ENCODE measurements at places on chromosomes 13 and 19. TPM values are rescaled to one million over a fixed set of nuclear protein-coding genes. Genes with fewer than 3 reads are reported as not detected.

GRCh38 chr13:21047087-21047486, 14.3 kb downstream of the LATS2 start:
- H3K27me3 ChIP-seq: no peaks in the 10 kb centered on the region
- H3K4me3 ChIP-seq: no peak overlapping the region
- no peak for DNase-seq
- peaks cover 28% of the 10 kb centered on the region for H3K4me1 ChIP-seq

- no peak overlapping the region for H3K4me3 ChIP-seq
- H3K4me1 ChIP-seq: no peaks in the 10 kb centered on the region
- no peaks in the 10 kb centered on the region for H3K27me3 ChIP-seq
- H3K36me3 ChIP-seq: no peaks in the 10 kb centered on the region
- no peak overlapping the region for H3K27ac ChIP-seq
These were observed 78.6 kb upstream of the MAB21L1 start for GRCh38 chr13:35554972-35555623.

- DNase-seq: peak; percentile 25
- H3K4me3 ChIP-seq: no peak overlapping the region
- peaks cover 6% of the 10 kb centered on the region for H3K4me1 ChIP-seq
- no peaks in the 10 kb centered on the region for H3K36me3 ChIP-seq
These were observed 18.0 kb upstream of the C1QTNF9B start for GRCh38 chr13:23915308-23915707.

DNA sequence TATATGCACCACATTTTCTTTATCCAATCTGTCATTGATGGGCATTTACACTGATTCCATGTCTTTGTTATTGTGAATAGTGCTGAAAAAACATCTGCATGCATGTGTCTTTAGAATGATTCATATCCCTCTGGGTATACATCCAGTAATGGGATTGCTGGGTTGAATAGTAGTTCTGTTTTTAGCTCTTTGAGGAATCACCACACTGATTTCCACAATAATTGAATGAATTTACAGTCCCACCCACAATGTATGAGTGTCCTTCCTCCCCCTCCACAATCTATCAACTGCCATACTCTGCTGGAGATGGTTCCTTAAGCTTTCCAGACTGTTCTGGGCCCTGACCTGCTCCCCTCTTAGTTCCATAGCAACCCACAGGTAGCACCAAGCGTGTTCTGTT, 667.0 kb downstream of the LIG4 start:
- H3K36me3 ChIP-seq: peaks cover 6% of the 10 kb centered on the region
- peak overlapping the region; percentile 35 for H3K27ac ChIP-seq
- H3K4me3 ChIP-seq: no peak overlapping the region
- H3K4me1 ChIP-seq: no peaks in the 10 kb centered on the region
- no peaks in the 10 kb centered on the region for H3K27me3 ChIP-seq

DNA sequence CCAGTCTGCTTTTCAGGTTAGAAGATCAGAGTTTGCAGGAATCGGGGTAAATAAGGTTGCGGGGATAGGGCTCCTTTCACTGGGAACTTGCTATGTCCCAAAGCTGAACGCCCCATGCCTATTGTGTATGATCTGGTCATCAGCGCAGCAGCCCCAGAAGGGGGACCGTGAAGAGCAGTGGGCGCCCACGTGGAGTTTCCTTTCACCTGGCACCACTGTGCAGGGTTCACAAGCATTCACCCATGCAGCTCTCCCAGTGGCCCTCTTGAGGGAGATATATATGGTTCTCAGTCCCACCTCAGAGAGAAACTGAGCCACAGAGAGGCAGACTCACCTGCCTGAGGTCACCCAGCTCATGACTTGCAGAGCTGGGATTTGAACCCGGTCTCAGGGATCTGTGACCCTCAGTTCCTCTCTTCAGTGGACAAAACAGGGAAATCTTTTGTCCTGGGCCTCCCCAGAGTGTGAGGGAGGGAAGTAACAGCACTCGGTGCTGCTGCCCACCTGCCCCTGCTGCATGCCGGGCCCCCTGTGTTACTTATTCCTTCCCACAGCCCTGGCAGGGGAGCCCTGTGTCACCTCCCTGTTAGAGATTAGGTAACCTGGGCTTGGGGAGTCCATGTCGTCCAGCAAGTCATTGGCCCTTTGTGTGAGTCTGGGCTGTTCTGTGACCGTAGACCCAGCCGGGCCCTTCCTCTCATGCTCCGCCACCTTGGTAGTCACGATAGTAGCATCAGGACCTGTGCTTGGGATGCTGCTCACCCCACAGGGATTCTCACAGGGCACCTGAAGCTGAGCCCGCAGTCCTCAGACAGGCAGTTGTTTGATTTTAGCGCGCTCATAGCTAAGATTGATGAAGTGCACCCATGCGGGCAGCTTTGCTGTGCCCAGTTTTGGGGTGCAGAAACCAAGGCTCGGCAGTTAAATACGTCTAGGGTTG, 27.9 kb downstream of the PPP5C start:
- H3K27ac ChIP-seq: no peak overlapping the region
- DNase-seq: no peak
- peaks cover 47% of the 10 kb centered on the region for H3K4me1 ChIP-seq
- H3K27me3 ChIP-seq: no peaks in the 10 kb centered on the region
- H3K4me3 ChIP-seq: no peak overlapping the region

- H3K4me3 ChIP-seq: no peak overlapping the region
- peaks cover 36% of the 10 kb centered on the region for H3K27me3 ChIP-seq
- no peaks in the 10 kb centered on the region for H3K4me1 ChIP-seq
- H3K36me3 ChIP-seq: no peaks in the 10 kb centered on the region
- H3K27ac ChIP-seq: no peak overlapping the region
These were observed 61.0 kb downstream of the NHLRC3 start for GRCh38 chr13:39099231-39099630.

GRCh38 chr13:26021516-26021915, 30.3 kb downstream of the SHISA2 start:
- H3K4me3 ChIP-seq: no peak overlapping the region
- peak; percentile 71 for DNase-seq
- H3K4me1 ChIP-seq: peaks cover 54% of the 10 kb centered on the region
- H3K27me3 ChIP-seq: no peaks in the 10 kb centered on the region
- peak overlapping the region; percentile 37 for H3K27ac ChIP-seq
- no peaks in the 10 kb centered on the region for H3K36me3 ChIP-seq

- H3K27ac ChIP-seq: no peak overlapping the region
- no peaks in the 10 kb centered on the region for H3K36me3 ChIP-seq
- no peak overlapping the region for H3K4me3 ChIP-seq
- H3K27me3 ChIP-seq: no peaks in the 10 kb centered on the region
- no peaks in the 10 kb centered on the region for H3K4me1 ChIP-seq
- DNase-seq: no peak
These were observed 6.6 kb downstream of the ZSCAN18 start for GRCh38 chr19:58091251-58091995.

- H3K4me3 ChIP-seq: no peak overlapping the region
- no peaks in the 10 kb centered on the region for H3K36me3 ChIP-seq
- no peak overlapping the region for H3K27ac ChIP-seq
- no peaks in the 10 kb centered on the region for H3K4me1 ChIP-seq
- no peak for DNase-seq
- H3K27me3 ChIP-seq: no peaks in the 10 kb centered on the region
These were observed 90.3 kb upstream of the SOX1 start for GRCh38 chr13:111976474-111977178.

GRCh38 chr13:39810091-39810877, 154.8 kb downstream of the COG6 start:
- H3K36me3 ChIP-seq: no peaks in the 10 kb centered on the region
- H3K4me1 ChIP-seq: peaks cover 5% of the 10 kb centered on the region
- DNase-seq: peak; percentile 29
- no peaks in the 10 kb centered on the region for H3K27me3 ChIP-seq
- H3K4me3 ChIP-seq: no peak overlapping the region

- H3K27me3 ChIP-seq: no peaks in the 10 kb centered on the region
- H3K36me3 ChIP-seq: peaks cover 50% of the 10 kb centered on the region
These were observed 610 bp downstream of the ZNF791 start for GRCh38 chr19:12611361-12611699.

DNA sequence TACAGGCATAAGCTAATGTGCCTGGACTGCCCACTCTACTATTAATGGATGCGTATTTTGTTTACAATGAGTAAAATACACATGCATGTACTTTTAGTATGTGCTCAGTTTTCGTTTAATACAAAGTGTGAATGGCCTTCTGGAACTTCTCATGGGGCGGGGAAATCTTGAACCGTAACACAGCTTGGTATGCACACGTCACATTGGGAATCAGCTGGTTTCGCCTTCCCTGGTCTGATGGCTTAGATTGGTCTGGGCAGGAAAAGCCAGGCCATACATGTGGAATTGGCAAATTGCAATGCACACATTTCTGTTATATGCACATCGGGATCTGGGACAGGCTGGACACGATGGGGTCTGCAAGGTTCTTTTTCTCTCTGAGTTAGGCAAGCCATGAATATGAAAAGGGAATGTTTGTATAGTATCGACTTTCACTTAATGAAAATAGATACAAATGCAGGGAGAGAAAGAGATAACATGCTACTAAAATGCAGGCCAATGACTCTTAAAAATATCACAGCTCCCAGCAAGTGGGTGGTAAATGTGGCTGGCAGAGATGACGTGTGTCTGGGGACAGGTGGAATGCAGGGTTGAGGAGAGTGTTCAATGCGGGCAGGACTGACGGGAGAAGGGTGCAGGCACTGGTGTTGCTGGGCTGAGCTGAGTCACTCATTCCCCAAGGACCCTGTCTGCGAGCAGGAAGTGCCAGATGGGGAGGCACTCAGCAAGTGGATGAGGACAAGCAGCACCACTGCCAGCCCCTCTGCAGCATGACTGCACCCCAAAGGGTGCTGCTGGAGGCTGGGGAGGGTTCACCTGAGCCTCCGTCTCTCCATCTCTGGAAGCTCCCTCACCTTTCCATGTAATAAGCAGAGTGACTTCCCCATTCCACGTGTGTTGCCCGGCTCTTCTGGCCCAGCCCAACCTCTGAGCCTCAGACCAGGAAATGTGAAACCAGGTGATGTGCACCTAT, 204.0 kb upstream of the GPR12 start:
- H3K4me1 ChIP-seq: no peaks in the 10 kb centered on the region
- no peak overlapping the region for H3K27ac ChIP-seq
- no peak overlapping the region for H3K4me3 ChIP-seq
- peaks cover 33% of the 10 kb centered on the region for H3K27me3 ChIP-seq

- H3K36me3 ChIP-seq: peaks cover 80% of the 10 kb centered on the region
- H3K4me3 ChIP-seq: no peak overlapping the region
- peaks cover 11% of the 10 kb centered on the region for H3K4me1 ChIP-seq
These were observed 29.2 kb downstream of the SUGP2 start for GRCh38 chr19:19004144-19004543.

DNA sequence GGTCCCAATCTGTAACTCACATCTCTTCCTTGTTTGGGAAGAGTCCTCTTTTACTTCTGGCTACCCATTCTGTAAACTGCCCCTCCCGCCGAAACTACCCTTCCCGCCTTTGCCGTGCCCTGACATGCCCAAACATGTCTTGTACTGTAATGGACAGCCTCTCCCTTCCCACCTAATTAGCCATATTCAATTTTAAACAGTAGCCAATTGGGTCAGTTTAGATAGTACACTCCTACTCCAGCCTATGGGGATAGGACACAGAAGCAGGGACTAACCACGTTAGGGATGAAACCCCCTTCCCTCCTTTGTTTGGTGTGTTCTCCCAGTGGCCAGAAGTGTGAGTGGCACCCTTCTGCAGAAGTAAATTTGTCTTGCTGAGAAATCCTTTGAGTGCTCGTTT, 34.2 kb downstream of the SACS start:
- H3K36me3 ChIP-seq: no peaks in the 10 kb centered on the region
- peak overlapping the region; percentile 86 for H3K27ac ChIP-seq
- no peaks in the 10 kb centered on the region for H3K27me3 ChIP-seq
- H3K4me1 ChIP-seq: peaks cover 7% of the 10 kb centered on the region
- peak; percentile 36 for DNase-seq

GRCh38 chr13:44649104-44649428, 72.9 kb upstream of the TSC22D1 start:
- no peaks in the 10 kb centered on the region for H3K27me3 ChIP-seq
- H3K4me1 ChIP-seq: no peaks in the 10 kb centered on the region
- H3K36me3 ChIP-seq: no peaks in the 10 kb centered on the region
- DNase-seq: no peak

- no peak overlapping the region for H3K4me3 ChIP-seq
- H3K4me1 ChIP-seq: no peaks in the 10 kb centered on the region
- DNase-seq: no peak
- H3K27me3 ChIP-seq: no peaks in the 10 kb centered on the region
These were observed 242.4 kb upstream of the TMTC4 start for GRCh38 chr13:100917011-100917410.

DNA sequence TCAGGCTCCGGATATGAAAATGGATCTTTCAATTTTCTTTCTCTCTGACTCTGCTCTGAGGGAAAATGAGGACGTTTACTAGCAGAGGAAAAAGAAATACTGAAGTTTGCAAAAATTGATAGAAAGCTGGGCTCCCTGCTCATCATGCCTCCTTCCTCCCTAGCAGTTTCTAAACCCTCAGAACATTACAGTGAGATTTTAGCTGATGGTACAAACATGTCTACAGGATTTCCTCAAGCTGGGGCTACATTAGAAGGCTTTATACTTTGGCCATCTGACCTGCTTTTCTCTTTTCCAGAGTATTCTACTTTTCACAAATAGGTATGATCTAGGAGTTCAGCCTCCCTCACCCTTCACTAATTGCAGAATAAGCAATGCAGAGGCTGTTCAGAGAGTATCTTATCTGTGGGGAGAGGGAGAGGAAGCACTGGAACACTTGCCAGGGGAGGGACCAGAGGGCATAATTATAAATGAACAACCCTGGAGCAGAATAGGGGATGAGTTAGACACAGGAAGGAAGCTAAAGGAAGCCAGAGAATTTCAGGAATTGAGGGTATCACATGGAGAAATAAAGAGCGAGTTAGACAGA, 30.0 kb downstream of the CEACAM1 start:
- H3K27ac ChIP-seq: no peak overlapping the region
- H3K4me1 ChIP-seq: no peaks in the 10 kb centered on the region
- DNase-seq: no peak
- H3K36me3 ChIP-seq: no peaks in the 10 kb centered on the region
- no peaks in the 10 kb centered on the region for H3K27me3 ChIP-seq

- H3K4me3 ChIP-seq: no peak overlapping the region
- DNase-seq: no peak
- no peaks in the 10 kb centered on the region for H3K27me3 ChIP-seq
- no peaks in the 10 kb centered on the region for H3K36me3 ChIP-seq
These were observed 120.5 kb downstream of the TNFRSF19 start for GRCh38 chr13:23690668-23691067.

SLC1A6 gene
- not detected for total RNA-seq

MCF2L gene
- total RNA-seq: not detected

CGB5 gene
- total RNA-seq: not detected

ZNF787 gene
- 68.6 TPM for total RNA-seq

NOSIP gene
- 57.9 TPM for total RNA-seq

CRX gene
- total RNA-seq: not detected

ATP4B gene
- total RNA-seq: not detected

ZNF784 gene
- total RNA-seq: 2.7 TPM

NEK3 gene
- total RNA-seq: 23.7 TPM

All from MCF 10A (cell line).